ENCODE measurements at places on chromosomes 2 and 18.

- no peak for DNase-seq
Measured at GRCh38 chr2:172230332-172230888, 127.7 kb upstream of the DLX2 start.

GRCh38 chr18:66662632-66663031, 58.7 kb upstream of the CDH19 start:
- no peak for DNase-seq

- DNase-seq: peak; percentile 27
Measured at GRCh38 chr2:74146929-74147726, 584 bp downstream of the BOLA3 start.

- no peak for DNase-seq
Measured at GRCh38 chr2:98935111-98935770, 784 bp downstream of the CRACDL start.

DNA sequence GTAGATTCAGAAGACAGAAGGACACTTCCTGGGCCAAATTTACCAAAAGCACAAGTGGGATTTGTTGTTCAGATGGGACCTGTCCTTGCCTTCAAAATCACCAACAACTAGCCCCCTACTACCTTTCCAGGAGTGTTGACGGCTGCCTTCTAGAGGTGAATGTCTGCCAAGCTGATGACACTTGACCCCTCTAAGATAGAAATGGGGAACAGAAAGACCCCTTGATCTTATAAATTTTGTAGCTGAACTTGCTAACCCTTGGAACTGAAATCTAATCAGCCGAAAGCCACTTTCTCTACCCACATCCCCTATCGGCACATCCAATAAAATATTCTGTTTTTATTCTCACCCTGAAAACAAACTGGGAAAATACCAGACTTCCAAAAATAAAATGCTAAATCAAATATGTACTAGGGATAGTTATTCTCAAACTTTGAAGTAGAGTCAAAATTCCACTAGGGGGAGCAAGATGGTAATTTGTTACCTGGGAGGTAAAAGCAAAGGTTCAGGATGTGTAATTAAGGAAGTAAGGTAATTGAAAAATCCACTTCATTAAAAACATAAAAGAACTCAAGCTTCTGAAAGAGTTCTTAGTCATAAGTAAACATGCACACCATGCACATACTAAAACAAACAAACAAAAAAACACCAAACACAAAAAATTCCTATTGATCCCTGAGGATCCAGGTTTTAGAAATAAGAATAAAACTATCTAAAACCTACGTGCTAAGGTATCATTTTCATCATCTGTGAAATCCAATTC, 119.2 kb downstream of the ANKRD44 start:
- DNase-seq: peak; percentile 18

DNA sequence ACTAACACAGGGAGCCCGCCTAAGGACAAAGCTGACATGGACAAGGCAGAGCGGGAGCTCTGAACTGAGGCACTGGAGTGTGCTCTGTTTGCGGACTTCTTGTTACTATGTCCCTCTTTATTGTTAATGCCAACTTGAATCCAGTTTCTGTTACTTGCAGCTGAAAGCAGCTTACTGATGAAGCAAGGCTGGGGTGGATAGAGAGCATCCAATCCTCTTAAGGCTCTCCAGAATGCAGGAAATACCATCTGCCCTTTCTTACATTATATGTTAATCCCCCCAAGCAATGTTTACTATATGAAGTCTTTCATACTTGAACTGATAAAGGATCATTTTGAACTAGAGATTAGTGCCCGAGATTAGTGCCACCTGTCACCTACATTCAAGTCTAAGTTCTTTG, 9.4 kb downstream of the FAM210A start:
- DNase-seq: no peak
